NCI-H1092 treated with DMSO at 0.1 percent for 48 hours (cell line): ENCODE measurements at places on chromosomes 4 and X.

- no peak for DNase-seq
Observed at GRCh38 chr4:1115528-1116293, 2.3 kb upstream of the RNF212 start.

- no peak for DNase-seq
Observed at GRCh38 chr4:120688791-120689190, 233.7 kb downstream of the PRDM5 start.

GRCh38 chrX:18714910-18715309 is 7.5 kb downstream of the PPEF1 start:
- no peak for DNase-seq

GRCh38 chr4:20042769-20043168 is 208.9 kb upstream of the SLIT2 start:
- DNase-seq, result no peak
